Mucosa of descending colon (tissue), 3 donors: ENCODE measurements at places on chromosomes 11 and 22. TPM values are rescaled to one million over a fixed set of nuclear protein-coding genes. Genes with fewer than 3 reads are reported as not detected.

SYT12 gene
- not detected for total RNA-seq

CHCHD10 gene
- 462 TPM for total RNA-seq

MS4A6E gene
- total RNA-seq, result not detected

NAALADL1 gene
- 57.7 TPM for total RNA-seq

UPK2 gene
- not detected for total RNA-seq

TRIM64 gene
- not detected for total RNA-seq

OR10A3 gene
- total RNA-seq, result not detected

CRYBB3 gene
- 0.82 TPM for total RNA-seq

MS4A12 gene
- 411 TPM for total RNA-seq

MS4A6A gene
- 85.8 TPM for total RNA-seq

SYT8 gene
- total RNA-seq, result 0.98 TPM

GRCh38 chr11:56716379-56716854 lies 17.5 kb downstream of the OR9G1 start:
- DNase-seq, result no peak

- DNase-seq, result no peak
Observed at GRCh38 chr11:85960678-85961077, 105.5 kb downstream of the CCDC83 start.

- DNase-seq, result peak; percentile 63
Observed at GRCh38 chr22:23180893-23181720, 798 bp downstream of the BCR start.

DNA sequence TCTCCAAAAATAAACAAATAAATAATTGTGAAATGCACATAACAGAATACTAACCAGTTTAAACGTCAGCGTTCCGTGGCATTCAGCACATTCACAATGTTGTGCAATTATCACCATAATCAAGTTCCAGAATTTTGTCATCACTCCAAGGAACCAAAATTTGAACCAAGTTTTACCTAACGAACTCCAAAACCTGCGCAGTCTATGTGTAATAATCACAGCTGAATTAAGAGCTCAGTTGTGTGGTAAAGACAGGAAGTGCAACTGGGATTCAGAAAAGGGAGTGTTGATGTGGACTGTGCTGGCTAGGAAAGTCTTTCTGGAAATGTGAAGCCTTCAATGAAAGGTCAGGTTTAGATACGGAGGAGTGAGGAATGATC lies 5.4 kb upstream of the MCAM start:
- DNase-seq, result no peak

DNA sequence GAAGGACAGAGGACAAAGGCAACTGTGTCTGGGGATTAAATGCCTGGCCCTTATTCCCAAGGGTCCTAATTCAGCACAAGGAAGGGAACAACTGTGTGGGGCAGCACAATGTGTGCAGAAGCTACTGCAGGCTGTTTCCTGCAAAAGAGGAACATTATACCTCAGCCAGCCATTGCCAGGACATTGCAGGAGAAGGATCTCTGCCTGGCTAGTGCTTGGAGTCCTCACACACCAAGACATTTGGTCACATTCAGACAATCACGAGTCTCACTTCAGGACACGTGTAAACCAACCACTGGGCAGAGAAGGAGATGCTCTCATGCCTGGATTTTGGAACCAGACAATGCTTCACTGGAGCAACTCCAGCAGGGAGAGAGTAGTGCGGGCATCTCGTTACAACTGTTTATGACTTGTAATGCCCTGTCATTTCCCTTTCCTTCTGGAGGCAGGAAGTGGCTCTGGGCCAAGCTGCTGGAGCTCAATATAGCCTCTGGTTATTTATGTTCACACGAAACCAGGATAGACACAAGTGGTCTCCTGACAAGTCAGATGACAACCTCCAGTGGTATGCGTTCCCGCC lies 23.9 kb upstream of the ZC3H12C start:
- peak; percentile 63 for DNase-seq

- DNase-seq, result no peak
Observed at GRCh38 chr11:130166457-130166784, 6.8 kb downstream of the ST14 start.

- DNase-seq, result peak; percentile 33
Observed at GRCh38 chr11:26331911-26332571, at the start of gene ANO3. Gene ANO3, plus strand, starts transcription at chr11:26332130. Its CDS starts 146 bp downstream, at chr11:26332276.

DNA sequence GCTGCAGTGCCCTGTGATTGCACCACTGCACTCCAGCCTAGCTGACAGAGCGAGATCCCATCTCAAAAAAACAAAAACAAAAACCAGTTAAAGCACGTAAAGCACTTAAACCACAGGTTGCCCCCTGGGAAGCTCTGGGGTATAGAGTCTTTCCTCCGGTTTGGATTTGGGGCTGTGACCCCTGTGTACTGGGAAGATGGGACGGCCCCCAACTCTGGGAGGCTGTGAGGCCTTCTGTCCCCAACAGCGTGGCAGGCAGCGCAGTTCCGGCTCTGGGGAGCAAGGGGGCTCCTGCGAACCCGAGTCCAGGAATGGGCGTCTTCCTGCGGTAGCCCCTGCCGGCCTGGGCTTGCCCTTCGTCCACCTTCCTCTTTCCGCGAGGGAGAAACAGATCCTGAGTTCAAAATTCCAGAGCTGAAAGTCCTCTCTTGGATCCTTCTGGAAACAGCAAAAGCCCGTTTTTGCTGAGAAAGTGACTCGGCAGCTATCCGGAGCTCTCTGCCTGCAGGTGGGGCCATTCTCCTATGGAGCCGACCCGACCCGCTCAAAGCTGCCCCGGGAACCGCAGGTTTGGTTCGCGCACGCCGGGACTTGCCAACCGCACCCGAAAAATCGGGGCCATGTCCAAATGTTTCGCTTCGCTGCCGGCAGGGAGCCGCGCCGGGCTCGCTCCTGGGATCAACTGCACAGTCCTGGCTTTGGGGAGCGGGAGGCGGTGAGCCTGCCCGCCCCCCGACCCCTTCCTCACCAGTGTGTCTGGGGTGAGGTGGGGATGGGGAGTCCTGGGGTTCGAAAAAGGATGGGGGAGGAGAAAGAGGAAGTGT lies 36.3 kb upstream of the POLA2 start:
- peak; percentile 57 for DNase-seq

DNA sequence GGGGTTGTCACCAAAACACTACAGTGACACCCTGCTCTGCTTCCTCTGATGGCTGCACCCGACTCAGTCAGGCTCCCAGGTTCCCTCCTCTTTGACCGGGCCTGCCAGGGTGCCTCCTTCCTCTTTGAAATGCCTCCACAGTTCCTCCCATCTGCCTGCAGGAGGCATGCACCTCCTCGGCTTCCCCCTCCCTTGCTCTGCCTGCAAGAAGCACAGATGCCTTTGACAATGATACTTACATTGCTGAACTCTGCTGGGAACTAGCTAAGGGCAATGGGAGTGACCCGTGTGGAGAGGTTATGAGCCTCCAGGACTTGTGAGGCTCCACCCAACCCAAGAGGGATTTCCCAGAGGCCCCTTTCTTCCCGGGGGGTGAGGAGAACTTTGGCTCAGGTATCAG lies 674.1 kb downstream of the OPCML start:
- DNase-seq, result no peak

DNA sequence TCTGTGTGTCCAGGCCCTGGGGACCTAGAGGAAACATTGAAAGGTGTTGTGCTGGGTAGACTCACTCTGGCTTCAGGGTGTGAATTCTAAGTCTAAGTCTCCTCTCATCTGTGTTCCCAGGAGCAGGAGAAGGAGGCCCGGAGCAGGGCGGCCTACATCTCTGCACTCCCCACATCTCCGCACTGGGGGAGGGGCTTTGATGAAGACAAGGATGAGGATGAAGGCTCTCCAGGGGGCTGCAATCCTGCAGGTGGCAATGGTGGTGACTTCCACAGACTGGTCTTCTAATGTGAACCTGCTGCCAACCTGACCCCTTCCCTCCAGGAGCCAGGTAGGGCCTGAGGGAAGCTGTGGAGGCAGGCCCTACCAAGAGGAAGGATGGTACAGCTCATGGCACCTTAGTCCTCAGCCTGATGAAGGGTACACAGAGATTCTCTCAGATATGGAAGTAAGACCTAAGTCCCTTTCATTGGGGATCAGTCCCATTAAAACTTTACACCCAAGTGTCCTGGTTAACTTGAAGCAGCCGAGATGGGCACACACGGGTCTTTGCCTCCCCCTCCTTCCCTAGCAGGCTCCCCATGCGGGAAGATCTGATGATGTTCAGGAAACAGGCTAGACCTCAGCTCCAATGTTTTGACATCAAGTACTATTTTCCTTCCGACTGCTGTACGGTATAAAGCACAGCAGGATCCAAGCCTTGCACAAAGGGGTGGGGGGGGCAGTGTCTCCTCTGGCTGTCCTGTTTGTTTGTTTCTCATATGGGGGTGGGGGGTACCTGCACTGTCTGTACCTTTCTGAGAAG lies 25.0 kb downstream of the USP35 start:
- DNase-seq, result no peak

- DNase-seq, result no peak
Observed at GRCh38 chr11:9263840-9264315, 1.3 kb downstream of the DENND5A start.

GRCh38 chr11:128294671-128295050 lies 292.7 kb downstream of the ETS1 start:
- no peak for DNase-seq

GRCh38 chr11:117489999-117490679 lies 162.5 kb downstream of the CEP164 start:
- DNase-seq, result no peak

GRCh38 chr11:134939031-134939430 lies 527.0 kb upstream of the B3GAT1 start:
- DNase-seq, result no peak

GRCh38 chr11:34223021-34223813 lies 117.8 kb downstream of the NAT10 start:
- peak; percentile 66 for DNase-seq

GRCh38 chr11:107179829-107180228 lies 161.6 kb upstream of the GUCY1A2 start:
- no peak for DNase-seq

DNA sequence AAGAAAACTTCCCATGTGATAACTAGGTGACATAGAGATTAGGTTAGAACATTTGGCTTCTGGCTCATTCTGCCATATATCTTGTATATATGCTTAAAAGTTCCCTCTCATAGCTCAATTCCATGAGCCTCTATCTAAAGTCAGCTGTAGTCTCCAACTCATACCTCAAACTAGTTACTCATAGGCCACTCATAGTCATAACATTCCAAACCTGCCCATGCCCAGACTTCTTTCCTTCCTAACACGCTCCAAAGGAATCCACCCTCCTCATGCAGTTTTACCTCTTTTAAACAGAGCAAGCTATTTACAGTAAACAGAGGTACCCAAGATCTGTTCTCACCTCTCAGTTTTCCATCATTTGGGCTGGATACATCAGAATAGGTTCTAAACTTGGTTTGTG lies 39.4 kb downstream of the GLYATL2 start:
- DNase-seq, result no peak

DNA sequence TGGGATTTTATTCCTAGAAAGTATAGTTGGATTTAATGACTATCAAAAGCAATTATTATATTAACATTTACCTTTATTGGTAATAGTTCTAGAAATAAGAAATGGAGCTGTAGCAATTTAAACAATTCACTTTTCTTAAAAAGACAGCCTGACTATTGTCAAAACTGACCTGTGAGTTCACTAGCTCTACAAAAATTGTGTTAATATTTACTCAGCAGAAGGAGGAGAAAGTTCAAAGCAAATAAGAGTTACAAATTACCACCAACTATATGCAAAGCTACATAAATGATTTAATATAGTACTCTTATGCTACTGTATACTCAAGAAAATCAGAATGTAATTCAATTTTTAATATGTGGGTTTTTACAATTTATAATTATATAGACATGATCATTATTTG lies 310.0 kb downstream of the DCDC1 start:
- no peak for DNase-seq

- DNase-seq, result no peak
Observed at GRCh38 chr22:36026741-36027140, 1.9 kb downstream of the RBFOX2 start.

GRCh38 chr11:124864176-124864891 lies 898 bp upstream of the ROBO3 start:
- DNase-seq, result no peak

- no peak for DNase-seq
Observed at GRCh38 chr11:68135161-68135560, 14.0 kb upstream of the CHKA start.

DNA sequence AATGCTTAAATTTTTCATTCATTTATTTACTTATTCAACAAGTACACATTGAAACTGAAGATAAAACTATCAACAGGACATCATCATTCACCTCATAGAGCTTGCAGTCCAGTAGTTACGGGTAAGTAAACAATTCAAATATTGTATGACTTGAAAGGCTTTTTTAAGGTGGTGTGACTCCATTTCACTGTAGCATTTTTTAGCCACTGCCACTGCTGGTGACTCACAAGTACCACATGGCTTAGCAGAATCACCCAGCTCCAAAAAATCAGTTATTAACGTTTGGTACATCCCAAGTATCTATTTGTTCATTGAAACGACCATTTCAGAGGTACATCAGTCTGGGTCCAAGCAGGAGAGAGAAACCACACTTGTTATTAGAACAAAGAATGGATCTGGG lies 427.9 kb upstream of the DDI1 start:
- DNase-seq, result no peak

DNA sequence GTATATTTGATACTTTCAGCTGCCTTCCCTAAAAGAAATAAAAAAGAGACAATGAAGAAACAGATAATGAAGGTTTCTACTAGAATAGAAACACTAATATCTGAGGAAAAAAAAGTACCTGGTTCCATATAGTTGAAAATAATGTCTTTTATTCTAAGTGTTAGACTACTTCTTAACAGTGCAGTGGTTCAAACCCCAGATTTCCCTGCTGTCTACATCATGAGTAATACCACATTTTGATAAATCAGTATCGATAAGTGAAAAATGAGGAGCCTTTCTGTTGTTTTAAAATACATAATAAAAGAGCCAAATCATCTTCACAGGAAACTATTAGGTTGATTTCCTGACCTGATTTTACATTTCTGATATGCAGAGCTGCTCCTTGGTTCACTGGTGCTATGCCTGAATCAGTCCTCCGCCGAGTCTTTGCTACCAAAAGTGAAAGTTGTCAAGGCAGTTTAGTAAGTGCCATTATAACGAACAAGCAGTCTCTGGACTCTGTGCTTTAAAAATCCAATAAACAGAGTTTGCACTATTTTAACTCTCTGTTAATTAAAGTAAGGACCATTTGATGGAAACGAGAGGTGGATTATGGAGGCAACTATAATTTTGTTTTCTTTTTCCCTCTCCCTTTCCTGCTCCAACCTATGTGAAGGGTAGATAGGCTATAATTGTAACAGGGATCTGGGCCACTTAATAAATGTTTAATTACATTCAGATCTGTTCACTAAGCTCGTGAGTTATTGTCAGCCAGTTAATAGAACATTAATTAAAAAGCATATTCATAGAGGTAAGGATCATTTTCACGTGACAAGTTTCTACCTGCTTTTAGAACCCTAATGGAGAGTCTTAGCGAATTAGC lies 724.5 kb upstream of the RAG2 start:
- DNase-seq, result no peak
